Stimulated activated CD8-positive, alpha-beta memory T cell treated with anti-CD3 and anti-CD28 coated beads, Interleukin-15, amount 100 ng/mL, for 4 hours (primary cell): ENCODE measurements at places on chromosomes 6 and 20.

DNA sequence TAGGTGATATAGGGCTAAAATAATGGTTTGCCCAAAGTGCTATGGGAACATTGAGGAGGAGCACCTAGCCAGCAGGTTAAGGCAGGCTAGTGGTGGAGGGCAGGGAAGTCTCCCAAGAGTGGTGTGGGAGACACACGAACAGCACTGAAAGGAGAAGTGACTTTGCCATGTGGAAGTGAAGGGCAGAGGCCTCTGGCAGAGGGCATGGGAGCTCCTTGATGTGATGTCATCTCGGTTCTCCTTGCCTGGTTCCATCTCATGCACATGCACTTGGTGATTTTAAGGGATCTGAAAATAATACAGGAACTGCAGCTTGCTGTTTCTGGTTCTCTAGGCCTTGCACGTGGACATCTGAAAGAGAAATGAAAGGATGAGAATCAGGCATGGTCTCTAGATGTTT, 4.7 kb upstream of the MAP3K4 start:
- DNase-seq, result no peak

DNA sequence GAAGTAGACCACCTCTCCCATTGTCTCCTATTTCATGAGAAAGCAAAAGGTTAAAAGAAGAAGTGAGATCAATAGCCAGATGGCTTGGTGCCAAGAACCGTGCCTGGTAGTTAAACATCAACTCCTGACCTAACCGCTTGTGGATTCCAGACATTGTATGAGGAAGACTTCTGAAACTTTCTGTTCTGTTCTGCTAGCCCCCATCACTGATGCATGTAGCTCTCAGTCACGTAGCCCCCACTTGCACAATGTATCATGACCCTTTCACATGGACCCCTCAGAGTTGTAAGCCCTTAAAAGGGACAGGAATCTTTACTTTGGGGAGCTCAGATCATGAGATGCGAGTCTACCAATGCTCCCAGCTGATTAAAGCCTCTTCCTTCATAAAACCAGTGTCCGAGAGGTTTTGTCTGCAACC, 301.2 kb downstream of the RNGTT start:
- no peak for DNase-seq

GRCh38 chr20:50804437-50805348, 9.8 kb downstream of the BCAS4 start:
- DNase-seq, result no peak

GRCh38 chr20:9144643-9145042, 75.8 kb downstream of the PLCB4 start:
- no peak for DNase-seq

GRCh38 chr20:60228255-60228654, 270.0 kb downstream of the CDH26 start:
- DNase-seq, result no peak

GRCh38 chr6:47352194-47352920, 42.7 kb upstream of the TNFRSF21 start:
- no peak for DNase-seq

- DNase-seq, result no peak
Measured at GRCh38 chr20:48238326-48238725, 453.0 kb upstream of the SULF2 start.

- DNase-seq, result no peak
Measured at GRCh38 chr6:169795196-169795595, 43.8 kb downstream of the ERMARD start.

DNA sequence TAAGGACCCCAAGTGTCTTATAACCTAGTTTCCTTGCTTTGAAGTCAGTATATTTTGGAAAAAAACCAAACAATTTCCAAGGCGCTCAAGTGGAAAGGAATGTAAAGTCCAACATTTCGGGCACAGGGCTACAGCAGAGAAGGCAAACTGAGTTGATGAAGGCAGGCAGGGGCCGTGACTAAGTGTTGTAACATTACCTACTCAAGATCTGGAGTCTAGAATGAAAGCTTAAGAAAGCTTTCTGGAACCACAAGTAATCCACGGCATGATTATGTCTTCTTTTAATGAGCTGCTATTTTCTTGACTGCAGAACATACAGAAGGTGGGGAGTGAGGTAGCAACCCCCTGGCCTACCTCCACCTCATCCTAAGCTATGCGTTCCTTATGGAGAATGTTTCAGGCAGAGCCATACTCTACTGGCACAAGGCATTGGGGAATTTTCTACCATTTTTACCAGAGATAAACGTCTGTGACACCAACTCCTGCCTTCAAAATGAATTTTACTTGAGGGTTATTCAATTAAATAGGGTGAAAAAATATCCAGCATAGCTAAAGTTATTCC, 4.3 kb downstream of the PPP1R10 start:
- no peak for DNase-seq

- no peak for DNase-seq
Measured at GRCh38 chr20:37516811-37517750, 4.0 kb upstream of the NNAT start.

- DNase-seq, result no peak
Measured at GRCh38 chr6:24356310-24356973, 1.4 kb downstream of the DCDC2 start.

- DNase-seq, result no peak
Measured at GRCh38 chr6:132400883-132401617, at the start of gene MOXD1. Gene MOXD1, minus strand, starts transcription at chr6:132401475. Its CDS starts 49 bp downstream, at chr6:132401426.

GRCh38 chr6:4404415-4404814, 269.0 kb upstream of the ECI2 start:
- DNase-seq, result no peak

- no peak for DNase-seq
Measured at GRCh38 chr20:3505148-3505547, 34.3 kb downstream of the ATRN start.
